NCI-H1417 treated with DMSO at 0.1 percent for 48 hours (cell line): ENCODE measurements at places on chromosomes 1 and 21.

DNA sequence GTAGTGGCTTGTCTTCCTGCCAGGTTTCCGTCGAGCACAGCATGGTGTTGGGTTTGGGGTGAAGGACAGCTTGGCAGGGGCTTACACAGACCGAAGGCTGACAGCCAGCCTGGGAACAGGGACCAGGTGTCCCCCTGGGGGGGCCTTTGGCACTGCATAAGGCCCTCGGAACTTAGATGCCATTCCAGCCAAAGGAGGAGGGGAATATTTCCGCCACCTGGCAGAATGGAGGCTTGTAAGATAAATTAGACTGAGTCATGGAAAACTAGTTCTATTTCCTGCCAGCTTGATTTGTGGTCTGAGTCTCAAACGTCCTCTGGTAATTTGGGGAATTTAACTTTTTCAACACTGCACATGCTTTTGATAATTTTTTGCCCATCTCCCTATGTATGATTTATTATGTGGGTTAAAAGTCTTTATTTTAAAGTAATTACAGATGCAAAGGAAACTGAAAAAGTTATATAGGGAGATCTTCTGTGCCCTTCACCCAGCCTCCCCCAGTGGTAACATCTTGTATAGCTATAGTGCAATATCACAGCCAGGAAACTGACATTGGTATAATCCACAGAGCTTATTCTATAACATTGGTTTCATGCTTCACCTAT, 11.5 kb upstream of the TMEM51 start:
- DNase-seq = no peak

- DNase-seq = no peak
Observed at GRCh38 chr1:53470155-53470554, 11.0 kb downstream of the DMRTB1 start.

DNA sequence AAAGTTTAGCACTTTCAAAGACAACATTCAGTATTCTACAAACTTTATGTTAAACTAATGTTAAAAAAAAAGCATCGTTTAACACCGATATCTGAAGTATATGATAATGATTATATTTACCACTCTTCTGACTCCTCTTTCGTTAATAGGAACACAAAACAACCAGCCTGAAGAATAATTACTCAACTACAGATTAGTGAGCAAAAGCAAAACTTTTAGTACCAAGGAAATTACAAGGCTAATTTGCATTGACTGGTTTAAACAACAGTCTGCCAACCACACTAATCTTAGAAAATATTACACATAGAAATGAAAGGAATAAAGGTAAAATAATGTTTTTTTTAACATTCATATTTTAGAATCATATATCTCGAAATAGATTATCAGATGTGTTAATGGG, 500.7 kb downstream of the LMO4 start:
- no peak for DNase-seq

DNA sequence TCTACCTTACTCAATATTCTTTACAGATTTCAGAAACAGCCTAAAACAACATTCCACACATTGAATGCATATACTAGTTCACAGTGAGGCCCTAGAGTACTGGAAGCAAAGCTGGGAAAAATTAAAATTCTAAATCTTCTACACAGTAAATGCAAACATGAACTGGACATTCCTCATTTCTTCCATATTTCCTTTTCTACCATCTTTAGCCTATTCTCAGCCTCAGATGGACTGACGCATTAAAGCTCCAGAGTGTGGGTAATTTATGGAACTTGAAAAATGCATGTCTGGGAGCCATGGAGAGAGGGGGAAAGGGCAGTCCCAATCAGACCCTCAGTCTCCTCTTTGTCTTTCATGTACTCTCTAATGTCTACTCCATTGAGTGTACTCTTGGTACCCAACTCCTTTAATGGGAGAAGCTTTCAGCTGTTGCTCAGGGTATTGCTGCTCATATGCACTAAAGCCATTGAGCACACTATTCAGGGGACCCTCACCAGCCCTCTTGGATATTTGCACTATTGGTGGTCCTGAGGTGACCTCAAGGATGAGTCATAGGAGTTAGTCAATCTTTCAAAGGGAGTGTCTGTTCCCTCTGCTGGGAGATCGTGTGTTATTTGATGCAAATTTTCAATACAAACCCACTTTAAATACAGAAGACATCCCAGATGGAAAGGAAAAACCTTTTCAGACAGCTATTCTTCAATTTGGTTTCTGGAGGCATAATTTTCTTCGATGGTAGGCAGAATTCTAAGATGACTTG, 83.3 kb upstream of the KCNJ15 start:
- DNase-seq = no peak

DNA sequence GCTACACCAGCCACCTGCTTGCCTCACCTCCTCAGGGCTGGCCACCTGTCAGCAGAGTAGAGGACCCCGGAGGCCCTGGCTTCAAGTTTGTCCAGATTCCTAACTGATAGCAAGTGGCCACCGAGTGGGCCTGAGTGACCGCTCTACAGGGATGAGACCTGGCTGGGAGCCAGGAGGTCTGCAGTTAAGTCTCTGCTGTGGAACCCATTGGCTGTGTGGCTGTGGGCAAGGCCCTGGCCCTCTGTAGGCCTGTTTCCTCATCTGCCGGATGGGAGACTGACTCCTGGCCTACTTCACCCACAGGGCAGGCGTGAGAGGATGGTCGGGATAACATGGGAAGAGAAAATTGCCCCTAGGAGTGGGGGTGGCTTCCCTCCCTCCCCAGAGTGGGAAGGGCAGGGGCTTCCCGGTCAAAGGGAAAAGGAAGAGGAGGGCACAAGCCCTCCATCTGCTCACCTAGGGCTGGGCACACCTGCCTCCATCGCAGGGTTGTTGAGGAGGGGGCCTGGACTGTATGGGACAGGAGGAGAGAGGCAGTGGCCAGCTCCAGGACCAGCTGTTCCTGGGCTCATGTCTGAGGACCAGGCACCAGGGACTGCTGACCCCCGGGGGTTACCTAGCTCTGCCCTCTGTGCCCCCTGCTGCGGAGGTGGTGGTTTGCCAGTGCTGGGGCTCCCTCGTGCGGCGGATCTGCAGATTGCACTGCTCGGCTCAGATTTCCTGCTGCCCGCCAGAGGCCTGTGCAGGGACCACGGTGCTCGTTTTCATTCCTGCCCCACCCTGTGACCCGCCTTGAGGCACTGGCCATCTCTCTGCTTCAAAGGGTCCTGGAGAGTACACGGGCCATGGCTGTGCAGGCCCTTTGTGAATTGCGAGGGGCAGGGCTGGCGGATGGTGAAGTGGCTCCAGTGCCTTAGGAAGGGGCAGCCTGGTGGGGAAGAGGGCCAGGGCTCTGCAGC, 9.1 kb upstream of the MTFR1L start:
- peak; percentile 7 for DNase-seq

GRCh38 chr1:30890502-30891226, 17.9 kb downstream of the SDC3 start:
- no peak for DNase-seq

GRCh38 chr1:237792149-237792548, 98.6 kb downstream of the ZP4 start:
- DNase-seq = no peak

- DNase-seq = no peak
Observed at GRCh38 chr1:241336335-241336734, 20.7 kb downstream of the RGS7 start.

- DNase-seq = no peak
Observed at GRCh38 chr1:85599076-85599491, 18.5 kb downstream of the CCN1 start.

GRCh38 chr1:47191940-47192457, 2.2 kb upstream of the PDZK1IP1 start:
- DNase-seq = no peak

DNA sequence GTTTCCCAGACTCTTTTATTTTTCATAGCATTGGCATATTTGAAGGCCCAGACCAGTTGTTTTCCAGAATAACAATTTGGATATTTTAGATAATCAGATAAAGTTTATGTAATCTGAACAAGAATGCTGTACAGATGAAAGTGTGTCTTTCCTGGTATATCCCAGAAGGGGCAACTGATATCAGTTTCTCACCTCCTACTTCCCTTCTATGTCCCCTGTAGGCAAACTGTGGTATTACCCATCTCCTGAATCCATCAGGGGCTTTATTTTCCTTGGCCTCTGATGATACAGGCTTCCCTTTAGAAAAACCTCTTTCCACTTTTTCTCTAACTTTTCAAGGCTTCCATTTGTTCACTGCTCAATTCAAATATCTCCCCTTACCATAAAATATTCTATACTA, 87.5 kb upstream of the RGS1 start:
- DNase-seq = no peak
